ENCODE measurements at places on chromosomes 6 and 20. TPM values are rescaled to one million over a fixed set of nuclear protein-coding genes. Genes with fewer than 3 reads are reported as not detected.

OR2B6 gene
- 0.12 TPM for polyA plus RNA-seq

TNXB gene
- polyA plus RNA-seq = 7.2 TPM

BPIFA3 gene
- polyA plus RNA-seq = not detected

TAB2 gene
- polyA plus RNA-seq = 44.6 TPM

DDX43 gene
- 1.2 TPM for polyA plus RNA-seq

STK4 gene
- polyA plus RNA-seq = 25.7 TPM

PBOV1 gene
- polyA plus RNA-seq = not detected

PNLDC1 gene
- not detected for polyA plus RNA-seq

GPLD1 gene
- polyA plus RNA-seq = not detected

OPN5 gene
- polyA plus RNA-seq = not detected

ATP6V1G2 gene
- polyA plus RNA-seq = not detected

PFDN6 gene
- polyA plus RNA-seq = 144 TPM

OPRM1 gene
- polyA plus RNA-seq = not detected

MOG gene
- polyA plus RNA-seq = not detected

METTL24 gene
- not detected for polyA plus RNA-seq

CUTA gene
- 153 TPM for polyA plus RNA-seq

CD24 gene
- polyA plus RNA-seq = 865 TPM

GSTA1 gene
- polyA plus RNA-seq = 15.6 TPM

PHACTR2 gene
- 9.5 TPM for polyA plus RNA-seq

- DNase-seq = no peak
Observed at GRCh38 chr6:139014945-139015344, 13.6 kb upstream of the ABRACL start.

DNA sequence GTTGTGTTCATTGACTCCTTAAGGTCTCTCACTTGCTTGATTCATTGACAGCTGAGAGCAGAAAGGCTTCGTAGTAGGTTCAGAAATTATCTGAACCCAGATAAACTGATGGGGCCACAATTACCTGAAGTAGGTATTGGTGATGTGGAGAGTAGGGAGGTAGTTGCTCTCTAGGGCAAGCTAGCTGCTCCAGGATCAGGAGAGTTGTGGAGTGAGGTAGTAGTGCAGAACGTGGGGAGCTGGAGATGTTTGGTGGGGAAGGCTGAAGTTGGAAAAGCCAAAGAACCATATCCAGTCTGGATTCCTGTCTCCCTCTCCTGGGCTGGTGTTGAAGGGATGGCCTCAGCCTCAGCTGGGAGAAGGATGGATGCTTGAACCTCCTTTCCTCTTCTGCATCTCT is 15.9 kb downstream of the TJAP1 start:
- no peak for DNase-seq

GRCh38 chr6:137941995-137942394 is 74.9 kb downstream of the TNFAIP3 start:
- no peak for DNase-seq

DNA sequence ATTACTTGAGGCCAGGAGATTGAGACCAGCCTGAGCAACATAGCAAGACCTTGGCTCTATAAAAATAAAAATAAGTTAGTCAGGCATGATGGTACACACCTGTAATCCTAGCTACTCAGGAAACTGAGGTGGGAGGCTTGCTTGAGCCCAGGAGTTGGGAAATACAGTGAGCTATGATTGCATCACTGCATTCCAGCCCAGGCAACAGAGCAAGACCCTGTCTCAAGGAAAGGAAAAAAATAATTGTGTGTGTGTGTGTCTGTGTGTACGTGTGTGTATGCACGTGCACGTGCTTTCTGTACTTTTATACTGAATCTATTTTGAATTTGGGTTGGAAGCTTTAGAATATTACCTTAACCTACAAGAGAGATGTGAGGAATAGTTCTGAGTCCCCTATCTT is 58.9 kb downstream of the KIZ start:
- no peak for DNase-seq

- DNase-seq = no peak
Observed at GRCh38 chr6:4905826-4906225, 98.0 kb downstream of the RPP40 start.

DNA sequence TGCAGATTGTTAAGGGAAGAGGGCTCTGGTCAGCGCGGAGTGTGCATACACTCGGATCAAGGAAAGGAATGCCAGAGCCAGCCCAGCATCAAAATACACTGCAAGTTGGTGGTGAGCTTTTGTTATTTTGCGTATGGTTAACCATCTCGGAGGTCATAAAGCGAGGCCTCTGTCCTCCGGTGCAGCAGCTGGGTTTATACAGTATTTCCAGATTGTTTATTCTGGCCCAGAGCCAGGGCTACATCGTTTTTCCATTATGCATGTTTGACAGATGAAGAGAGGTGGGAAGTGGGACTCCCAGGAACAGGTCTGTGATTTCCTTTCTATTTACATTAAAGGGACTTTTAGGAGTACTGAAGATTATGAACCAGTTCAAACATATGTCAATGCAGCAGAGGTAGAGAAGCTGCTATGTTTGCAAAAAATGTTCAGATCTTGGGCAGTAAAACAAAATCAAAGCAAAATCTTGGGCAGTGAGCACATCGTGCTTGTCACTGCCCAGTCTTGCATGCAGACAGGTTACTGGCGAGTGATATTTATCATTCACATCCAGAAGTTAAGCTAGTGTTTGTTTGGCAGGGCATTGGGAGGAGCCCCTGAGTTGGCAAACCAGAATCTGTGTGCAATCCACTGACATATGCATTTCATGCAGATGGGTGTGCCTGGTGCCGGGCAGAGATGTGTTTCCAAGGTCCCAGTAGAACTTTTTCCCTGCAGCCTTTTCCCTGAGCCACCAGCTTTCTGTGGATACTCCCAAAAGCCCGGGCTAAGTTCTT is 256.3 kb upstream of the TAB2 start:
- no peak for DNase-seq

DNA sequence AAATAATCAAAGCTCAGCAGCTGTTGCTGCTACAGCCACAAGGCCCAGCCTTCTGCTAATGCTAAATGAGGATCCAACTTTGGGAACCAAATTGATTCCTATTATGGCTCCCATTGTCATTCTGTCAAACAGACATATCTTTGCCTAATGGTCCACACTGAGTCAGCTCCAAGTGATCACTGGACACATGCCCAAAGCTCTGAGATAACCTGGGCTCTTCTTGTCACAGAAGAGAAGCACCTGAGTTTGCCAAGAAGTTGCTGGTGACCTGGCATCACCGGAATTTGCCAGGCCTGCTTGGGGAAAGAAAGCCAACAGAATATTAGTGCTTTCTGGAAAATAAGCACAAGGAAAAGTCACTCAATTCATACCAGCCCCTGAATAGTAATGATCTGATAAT is 5.8 kb downstream of the TNFRSF21 start:
- DNase-seq = no peak

GRCh38 chr20:61911824-61912223 is 153.9 kb downstream of the TAF4 start:
- DNase-seq = no peak

- peak; percentile 73 for DNase-seq
Observed at GRCh38 chr6:133895573-133896343, 6.8 kb downstream of the TCF21 start.

GRCh38 chr6:17635568-17635967 is 35.5 kb downstream of the FAM8A1 start:
- no peak for DNase-seq

- no peak for DNase-seq
Observed at GRCh38 chr6:166201878-166202277, 34.2 kb upstream of the TBXT start.

GRCh38 chr20:58699623-58700107 is 7.1 kb downstream of the NPEPL1 start:
- DNase-seq = peak; percentile 60

- no peak for DNase-seq
Observed at GRCh38 chr20:57688864-57689263, 21.0 kb downstream of the PMEPA1 start.

DNA sequence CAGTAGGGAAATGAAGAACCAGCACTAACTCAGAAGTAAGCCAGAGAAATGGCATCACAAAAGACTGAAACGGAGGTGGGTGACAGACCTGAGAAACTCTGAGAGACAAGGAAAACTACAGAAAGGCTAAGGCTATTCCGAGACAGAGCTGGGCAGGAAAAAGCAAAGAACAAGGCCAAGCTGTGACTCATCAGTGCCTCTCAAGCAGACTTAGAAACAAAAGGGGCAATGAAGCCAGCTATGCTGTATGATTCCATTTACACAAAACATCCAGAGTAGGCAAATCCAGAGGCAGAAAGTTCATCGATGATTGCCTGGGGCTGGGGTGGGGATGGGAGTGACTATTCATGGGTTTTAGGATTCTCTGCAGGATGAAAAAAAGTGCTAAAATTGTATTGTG is 50.0 kb downstream of the SLC23A2 start:
- DNase-seq = peak; percentile 71

GRCh38 chr6:157455731-157456523 is 74.9 kb downstream of the ZDHHC14 start:
- no peak for DNase-seq

- no peak for DNase-seq
Observed at GRCh38 chr6:33410711-33411631, at the start of gene PHF1. Gene PHF1 (plus strand): TSS chr6:33411014. CDS start chr6:33412264, 1,250 bp downstream.

GRCh38 chr6:50333696-50334095 is 284.0 kb upstream of the DEFB112 start:
- no peak for DNase-seq

- DNase-seq = no peak
Observed at GRCh38 chr6:106799031-106799894, 169.9 kb downstream of the QRSL1 start.

- no peak for DNase-seq
Observed at GRCh38 chr6:4486568-4487315, 289.5 kb upstream of the CDYL start.

DNA sequence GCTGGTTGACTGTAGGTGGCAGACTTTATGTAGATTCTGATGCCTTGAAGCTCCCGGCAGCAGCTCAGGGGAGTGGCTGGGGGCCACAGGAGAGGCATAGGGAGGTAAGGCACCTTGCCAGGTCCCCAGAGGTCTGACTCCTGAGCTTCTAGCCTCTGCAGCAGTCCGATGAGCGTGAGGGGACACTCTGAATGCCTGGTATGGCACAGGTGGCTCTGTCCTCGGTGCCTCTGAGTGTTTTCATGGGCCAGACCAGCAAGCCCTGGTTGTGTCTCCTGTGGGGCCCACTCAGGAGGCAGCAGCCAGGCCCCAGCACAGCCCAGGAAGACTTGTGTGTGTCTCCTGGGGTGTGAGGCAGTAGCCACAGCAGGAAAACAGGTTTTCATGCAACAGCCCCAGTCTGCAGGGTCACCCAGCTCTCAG is 39.7 kb upstream of the IRF4 start:
- peak; percentile 63 for DNase-seq

DNA sequence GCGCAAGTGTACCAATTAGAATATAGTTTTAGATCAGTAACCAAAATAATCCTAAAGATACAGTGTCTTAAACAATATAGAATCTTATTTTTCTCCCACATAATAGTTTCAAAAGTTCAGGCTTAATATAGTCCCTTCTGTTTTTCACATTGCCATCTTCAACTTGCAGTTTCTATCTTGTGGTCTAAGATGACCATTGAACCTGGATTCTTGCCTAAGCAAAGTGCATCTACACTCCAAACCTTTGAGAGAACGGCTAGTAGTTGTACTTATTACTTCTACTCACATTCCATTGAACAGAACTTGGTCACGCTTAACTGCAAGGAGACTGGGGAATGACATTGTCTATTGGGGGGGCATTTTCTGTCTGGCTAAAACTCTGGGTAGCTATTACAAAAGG is 373.0 kb downstream of the LMBRD1 start:
- no peak for DNase-seq

GRCh38 chr6:37971266-37971665 is 151.7 kb downstream of the ZFAND3 start:
- no peak for DNase-seq

DNA sequence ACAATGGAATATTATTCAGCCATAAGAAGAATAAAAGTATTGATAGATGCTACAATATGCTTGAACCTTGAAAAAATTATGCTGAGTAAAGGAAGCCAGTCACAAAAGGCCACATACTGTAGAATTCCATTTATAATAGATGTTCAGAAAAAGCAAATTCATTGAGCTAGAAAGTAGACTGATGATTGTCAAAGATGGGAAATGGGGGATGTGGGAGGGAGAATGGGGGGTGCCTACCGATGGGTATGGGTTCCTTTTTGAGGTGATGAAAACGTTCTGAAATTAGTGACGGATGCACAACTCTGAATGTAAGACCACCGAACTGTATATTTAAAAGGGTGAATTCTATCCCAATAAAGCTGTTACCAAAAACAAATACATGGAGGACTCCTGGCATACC is 18.4 kb downstream of the UBE2V1 start:
- DNase-seq = no peak

GRCh38 chr6:34239500-34239825 is 2.8 kb downstream of the HMGA1 start:
- DNase-seq = peak; percentile 42

- DNase-seq = no peak
Observed at GRCh38 chr6:36754582-36755434, 57.2 kb downstream of the RAB44 start.

DNA sequence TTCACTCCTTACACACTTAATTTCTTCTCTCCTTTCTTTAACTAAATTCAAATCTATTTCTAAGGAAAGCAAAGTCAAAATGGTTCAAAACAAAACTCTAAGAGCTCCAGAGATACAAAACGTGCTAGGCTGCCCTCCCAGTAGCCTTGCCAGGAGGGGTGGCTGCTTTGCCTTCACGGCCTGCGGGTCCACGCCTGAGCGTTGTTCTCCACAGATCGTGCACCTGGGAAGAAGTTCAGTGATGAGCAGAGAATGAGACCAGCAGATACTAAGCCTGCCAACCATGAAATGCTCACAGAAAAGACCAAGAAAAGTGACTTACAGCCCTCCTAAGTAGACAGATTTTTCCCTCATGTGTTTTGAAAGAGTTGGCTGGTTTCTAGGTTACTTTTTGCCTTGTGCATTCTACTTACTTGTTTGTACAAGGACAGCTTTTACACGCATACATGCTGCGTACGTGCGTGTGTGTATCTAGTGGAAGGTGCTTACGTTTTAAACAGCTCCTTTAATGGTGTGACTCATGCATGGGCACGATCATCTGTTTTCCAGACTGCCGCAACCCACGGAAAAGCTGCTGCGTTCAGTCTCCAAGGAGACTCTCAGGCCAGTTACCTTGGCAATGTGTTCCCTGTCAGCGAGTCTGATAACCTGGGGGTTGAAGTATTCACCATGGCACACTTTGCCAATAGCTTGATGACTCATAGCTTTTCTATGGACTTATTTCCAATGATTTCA is 32.4 kb upstream of the PBOV1 start:
- DNase-seq = no peak

- peak; percentile 33 for DNase-seq
Observed at GRCh38 chr20:59013959-59014608, 5.1 kb upstream of the TUBB1 start.

- DNase-seq = no peak
Observed at GRCh38 chr6:2257363-2257762, 12.0 kb upstream of the GMDS start.

- DNase-seq = peak; percentile 25
Observed at GRCh38 chr20:64149141-64149540, 15.1 kb upstream of the MYT1 start.
